GM23248 (cell line): ENCODE measurements at places on chromosomes 1 and 21. TPM values are rescaled to one million over a fixed set of nuclear protein-coding genes. Genes with fewer than 3 reads are reported as not detected.

DNA sequence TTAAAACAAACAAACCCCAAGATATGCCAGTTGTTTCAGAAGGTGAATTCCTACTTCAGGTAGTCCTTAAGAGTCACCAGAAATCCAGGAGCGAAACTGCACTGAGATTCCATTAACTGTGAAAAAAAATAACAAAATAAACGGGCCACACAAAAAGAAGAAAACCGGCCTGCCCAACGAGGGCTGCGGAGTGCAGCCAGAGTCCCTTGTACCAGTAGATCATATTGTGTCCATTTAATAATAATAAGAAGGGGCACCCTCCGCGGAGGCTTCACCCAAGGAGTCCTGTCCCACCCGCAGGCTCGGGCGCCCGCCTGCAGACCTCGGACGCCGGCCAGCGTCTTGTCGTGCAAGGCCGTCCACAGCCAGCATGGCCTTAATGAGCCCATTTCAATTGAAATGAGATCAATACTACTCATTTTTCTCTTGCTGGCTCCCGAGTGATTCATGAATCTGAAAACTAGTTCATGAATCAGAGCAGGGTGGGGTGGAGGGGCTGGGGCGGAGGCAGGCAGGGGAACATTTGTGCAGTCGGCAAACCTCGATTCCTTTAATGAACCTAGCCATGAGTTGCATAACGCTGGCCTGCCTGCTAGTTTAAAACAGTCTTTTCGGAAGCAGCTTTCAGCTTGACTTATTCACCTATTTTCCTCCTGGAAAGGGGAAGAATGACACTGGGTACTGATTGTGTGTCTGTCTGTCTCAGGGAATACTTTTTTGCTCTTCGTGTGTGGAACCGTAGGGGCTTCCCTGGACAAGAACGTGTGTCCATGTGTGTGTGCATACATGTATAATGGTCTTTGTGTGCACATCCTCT is 113.1 kb upstream of the IRF2BP2 start:
- peak; percentile 97 for DNase-seq
- no peaks in the 10 kb centered on the region for H3K27me3 ChIP-seq
- peaks cover 44% of the 10 kb centered on the region for H3K4me1 ChIP-seq
- H3K27ac ChIP-seq: peak overlapping the region; percentile 99
- H3K36me3 ChIP-seq: no peaks in the 10 kb centered on the region

DNA sequence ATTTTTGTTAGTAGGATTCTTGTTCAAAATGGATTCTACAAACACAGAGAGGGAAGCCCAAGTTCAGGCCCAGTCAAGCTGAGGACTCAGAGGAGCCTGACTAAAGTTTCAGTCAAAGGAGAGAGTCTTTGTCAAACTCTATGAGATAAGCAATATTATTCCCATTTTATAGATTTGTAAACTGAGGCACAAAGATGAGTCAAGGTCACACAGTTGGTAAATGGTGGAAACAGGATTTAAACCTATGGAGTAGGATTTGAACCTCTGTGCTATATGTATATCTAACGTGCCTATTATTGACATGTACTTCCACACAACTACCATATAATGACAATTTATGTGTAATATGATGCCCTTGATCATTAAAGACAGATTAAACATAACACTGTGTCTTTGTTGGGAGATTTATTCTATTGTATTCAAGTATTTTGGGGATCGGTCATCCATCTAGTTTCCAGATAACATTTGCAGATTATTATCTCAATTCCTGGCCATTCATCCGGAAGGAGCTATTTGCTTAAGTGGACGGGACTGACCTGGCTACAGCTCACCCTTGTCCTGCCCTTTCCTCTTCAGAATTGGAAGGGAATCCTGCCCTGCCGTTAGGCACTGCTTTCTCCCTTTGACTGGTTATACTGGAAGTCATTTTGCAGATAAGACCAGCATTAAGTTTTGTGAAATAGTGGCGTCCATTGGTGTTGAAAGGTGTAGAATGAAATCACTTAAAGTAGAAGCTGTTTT is 86.1 kb upstream of the LMO4 start:
- H3K27me3 ChIP-seq: no peaks in the 10 kb centered on the region
- no peak overlapping the region for H3K4me3 ChIP-seq
- DNase-seq: no peak

DNA sequence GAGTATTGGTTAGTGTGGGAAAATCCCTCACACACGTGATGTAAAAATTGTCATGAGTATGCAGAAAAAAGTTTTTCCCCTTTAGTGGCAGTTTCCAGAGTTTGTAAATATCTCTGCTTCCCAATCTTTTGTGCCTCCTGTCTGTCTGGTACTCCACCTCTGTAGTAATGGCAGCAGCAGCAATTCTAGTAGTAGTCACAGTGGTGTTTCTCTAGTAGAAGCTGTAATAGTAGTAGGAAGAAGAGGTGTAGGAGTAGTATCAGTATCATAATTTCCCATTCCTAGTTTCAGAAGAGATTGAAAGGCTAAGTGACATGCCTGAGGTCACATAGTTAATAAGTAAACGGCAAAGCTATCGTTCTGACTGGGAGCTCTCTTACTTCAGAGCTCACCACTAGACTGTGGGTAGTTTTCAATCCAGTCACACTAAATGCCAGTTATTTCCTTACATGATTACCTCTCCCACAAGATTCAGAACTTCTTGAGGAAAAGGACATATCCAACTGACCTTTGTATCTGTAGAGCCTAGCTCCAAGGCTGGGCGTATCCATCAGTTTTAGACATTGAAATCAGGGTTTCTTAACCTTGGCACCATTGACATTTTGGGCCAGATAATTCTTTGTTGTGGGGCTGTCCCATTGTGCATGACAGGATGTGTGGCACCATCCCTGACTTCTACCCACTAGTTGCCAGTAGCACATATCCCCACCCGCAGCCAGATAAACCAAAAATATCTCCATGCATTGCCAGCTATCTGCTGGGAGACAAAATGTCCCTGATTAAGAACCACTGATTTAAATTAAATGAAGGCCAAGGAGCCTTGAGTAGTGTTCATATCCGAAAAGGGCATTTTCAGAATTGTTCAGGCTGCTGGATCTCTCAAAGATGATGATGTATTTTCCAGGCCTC is 135.9 kb downstream of the FGGY start:
- no peaks in the 10 kb centered on the region for H3K36me3 ChIP-seq
- H3K4me1 ChIP-seq: peaks cover 36% of the 10 kb centered on the region

Gene RGS1
- not detected in 2 replicates for total RNA-seq

Gene LPAR3
- total RNA-seq: 0.32 and 1.1 TPM in 2 replicates
